ENCODE measurements at places on chromosomes 7 and 10.

DNA sequence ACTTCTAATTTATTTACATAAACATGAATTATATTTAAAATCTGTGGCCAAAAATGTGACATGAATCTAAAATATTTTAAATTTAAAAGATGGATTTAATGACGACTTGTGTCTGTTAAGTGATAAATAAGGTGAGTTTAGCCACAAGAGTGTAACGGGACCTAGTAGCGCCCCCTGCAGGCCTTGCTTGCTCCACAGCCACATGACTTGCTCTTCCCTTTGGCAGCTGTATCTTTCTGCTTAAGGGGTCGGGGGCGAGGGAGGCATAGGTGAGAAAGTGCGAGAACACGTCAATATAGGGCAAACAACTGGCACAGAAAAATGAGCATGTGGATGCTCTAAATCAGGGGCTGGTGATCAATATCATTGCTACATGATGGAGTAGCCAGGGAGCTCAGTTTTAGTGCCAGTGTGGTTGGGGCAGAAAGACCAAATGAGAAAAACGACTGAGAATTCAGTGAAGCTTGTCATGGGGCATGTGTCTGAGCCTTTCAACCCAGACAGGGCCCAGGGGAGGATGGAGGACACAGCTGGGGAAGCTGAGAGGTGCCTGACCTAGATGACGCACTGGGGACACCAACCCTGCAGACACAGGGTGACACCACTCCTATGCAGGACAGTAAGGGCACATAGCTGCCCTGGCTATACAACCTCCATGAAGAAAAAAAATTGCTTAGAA, 49.8 kb downstream of the PAXIP1 start:
- DNase-seq: peak; percentile 19

GRCh38 chr10:21534604-21535493, 817 bp downstream of the MLLT10 start:
- peak; percentile 53 for DNase-seq

DNA sequence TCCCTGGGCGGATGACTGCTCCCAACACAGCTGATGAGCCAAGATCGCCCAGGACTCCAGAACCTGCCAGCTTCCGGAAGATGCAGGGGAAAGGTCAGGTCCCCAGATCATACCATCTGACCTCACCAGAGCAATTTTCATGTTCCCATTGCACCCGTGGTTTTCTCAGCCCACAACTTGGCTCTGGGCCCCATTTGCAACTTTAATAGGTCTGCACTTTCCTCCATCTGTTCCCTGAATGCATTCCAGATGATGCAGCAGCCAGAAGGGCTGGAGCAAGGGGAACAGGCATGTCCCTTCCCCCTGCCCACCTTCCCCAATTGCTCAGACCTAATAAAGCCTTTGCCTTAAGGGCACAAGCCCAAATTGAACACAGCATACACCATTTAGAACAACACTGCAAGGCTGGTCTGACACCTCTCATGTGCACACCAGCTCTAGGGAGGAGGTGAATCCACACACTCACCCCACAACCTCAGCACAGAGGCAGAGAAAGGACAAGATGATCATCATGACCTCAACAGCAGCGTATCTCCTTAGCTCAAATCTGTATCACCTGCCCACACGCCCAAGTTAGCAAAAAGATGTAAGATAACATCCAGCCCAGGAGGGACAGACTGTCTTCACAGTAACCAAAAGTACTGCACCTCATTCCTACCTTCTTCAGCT, 87.5 kb downstream of the PLXNA4 start:
- no peak for DNase-seq

DNA sequence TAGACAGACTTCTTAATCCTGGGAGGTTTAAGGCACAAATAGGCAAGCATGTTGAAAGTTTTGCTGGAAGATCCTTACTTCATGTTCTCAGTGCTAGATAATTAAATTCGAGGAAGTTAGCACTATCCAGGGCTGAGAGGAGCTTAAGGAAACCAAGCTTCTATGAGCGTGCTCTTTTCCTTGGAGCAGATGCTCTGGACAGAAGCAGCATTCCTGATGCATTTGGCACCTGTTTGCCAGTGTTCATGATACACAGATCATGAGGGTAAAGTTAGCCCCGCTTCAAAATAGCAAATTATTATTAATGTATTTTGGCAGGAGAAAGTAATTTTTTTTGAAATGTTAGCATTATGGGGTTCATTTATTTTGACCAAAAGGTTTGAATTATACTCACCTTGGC, 9.4 kb downstream of the HDAC9 start:
- no peak for DNase-seq

DNA sequence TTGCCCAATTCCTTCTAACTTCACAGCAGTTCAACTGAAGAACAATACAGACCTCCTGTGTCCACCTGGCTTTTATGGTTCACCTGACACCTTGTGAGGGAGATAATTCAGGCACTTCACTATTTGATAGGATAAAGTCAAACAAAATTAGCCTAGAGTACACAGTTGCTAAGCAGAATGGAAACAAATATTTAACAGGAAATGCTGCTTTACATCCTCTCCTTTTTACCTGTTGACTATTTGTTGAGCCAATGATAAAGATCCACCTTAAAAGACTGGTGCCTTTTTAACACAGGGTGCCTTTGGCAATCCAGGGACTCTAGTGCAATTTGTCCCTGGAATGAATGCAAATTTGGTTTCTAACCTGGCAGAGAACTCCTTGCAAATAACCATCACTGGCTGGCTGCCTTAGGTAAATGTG, 39.8 kb downstream of the ITPRID1 start:
- no peak for DNase-seq

GRCh38 chr10:61529208-61529607, 76.0 kb upstream of the TMEM26 start:
- DNase-seq: peak; percentile 9

- DNase-seq: no peak
Measured at GRCh38 chr10:68462536-68462935, 9.2 kb downstream of the DNA2 start.

GRCh38 chr7:49091519-49091918, 167.2 kb downstream of the CDC14C start:
- no peak for DNase-seq

- DNase-seq: no peak
Measured at GRCh38 chr10:97376413-97376812, 24.7 kb downstream of the RRP12 start.

GRCh38 chr10:104321226-104321625, 17.0 kb downstream of the ITPRIP start:
- no peak for DNase-seq

DNA sequence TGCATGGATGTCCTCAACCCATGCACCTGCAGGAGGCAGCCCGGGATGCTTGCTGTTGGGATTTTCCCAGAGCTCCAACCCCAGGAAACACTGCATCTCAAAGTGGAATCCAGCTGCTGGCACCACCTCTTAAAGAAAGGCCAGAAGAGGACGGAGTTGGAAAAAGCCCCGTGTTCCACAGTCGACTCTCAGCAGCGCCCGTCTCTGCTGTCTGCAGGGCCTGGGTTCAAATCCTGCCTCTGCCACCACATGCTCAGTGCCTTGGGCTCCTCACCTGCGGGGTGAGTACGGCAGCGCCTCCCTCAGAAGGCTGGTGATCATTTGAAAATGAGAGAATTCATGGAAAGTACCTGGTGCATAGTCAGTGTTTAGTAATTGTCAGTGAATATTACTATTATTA, 65.6 kb upstream of the ZNF716 start:
- DNase-seq: no peak

DNA sequence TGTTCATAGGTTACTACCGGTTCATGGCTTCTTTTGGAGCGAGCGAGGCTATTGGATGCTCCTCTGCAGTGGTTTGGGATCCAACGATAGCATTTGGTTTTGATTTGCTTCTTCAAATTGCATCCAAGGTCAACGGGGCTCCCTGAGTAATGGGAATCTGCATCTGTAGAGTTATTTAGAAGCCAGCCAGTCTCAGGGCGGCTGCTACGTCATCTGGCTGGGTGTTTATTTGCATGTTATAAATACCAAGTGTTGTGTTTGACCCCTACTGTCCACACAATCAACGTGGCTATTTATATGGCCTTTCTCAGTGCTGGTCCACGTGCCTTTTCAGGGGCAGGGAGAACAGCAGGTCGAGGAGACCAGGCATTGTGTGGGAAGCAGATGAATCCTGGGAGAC, 137.7 kb downstream of the PRPF18 start:
- DNase-seq: no peak

- DNase-seq: no peak
Measured at GRCh38 chr7:137488038-137488437, 144.5 kb upstream of the PTN start.

- DNase-seq: peak; percentile 100
Measured at GRCh38 chr7:130356121-130356875, 11.7 kb downstream of the CPA5 start.

GRCh38 chr7:100894860-100895700, 608 bp downstream of the ACHE start:
- DNase-seq: no peak

GRCh38 chr7:24902276-24902675, 77.7 kb downstream of the OSBPL3 start:
- DNase-seq: peak; percentile 27

GRCh38 chr7:134865001-134865845, 85.8 kb downstream of the CALD1 start:
- DNase-seq: peak; percentile 42

GRCh38 chr7:100682991-100683658, 9.6 kb downstream of the GNB2 start:
- no peak for DNase-seq

DNA sequence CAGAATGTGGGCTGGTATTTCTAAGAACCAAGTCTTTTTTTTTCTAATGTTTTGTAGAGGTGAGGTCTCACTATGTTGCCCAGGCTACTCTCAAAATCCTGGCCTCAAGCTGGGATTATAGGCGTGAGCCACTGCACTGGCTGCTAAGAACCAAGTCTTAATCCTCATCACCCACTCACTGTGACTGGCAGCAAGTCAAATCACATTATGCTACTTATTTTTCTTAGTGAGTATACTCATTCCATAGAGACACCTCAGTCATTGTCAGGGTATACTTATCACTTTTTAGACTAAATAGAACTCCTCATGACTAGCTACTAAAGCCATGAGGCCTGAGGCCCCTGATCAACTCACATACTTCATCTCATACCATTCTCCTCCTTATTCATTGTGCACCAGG, 116.1 kb downstream of the STRA8 start:
- DNase-seq: peak; percentile 45

DNA sequence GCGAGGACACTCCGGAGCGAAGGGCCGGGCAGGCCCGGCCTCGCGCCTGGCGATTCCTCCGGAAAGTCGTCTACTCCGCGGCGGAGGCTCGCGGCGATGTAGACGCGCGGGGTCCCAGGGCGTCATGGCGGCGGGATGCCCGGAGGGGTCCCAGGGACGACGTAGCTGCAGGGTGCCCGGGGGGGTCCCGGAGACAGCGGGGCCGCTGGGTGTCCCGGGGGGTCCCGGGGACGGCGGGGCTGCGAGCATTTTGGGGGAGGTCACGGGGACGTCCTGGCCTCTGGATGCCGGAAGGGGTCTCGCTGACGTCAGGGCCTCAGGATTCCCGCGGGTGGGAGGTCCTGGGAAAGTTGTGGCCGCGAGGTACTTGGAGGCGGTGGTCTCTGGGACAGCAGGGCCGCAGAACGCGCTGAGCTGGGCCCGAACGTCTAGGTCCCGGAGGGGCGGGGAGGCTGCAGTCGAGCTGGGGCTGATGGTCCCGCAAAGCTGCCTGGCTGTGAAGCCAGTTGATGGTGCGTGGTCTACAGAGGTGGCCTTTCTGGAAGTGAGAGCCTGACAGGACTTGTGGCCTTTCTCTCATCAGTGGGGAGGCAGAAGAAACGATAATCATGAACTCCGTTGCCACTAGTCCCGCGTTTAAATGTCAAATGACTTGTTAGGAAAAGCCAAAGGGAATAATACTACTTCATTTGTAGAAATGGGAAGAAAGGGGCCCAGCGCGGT, 637 bp downstream of the HSPA14 start:
- peak; percentile 24 for DNase-seq

DNA sequence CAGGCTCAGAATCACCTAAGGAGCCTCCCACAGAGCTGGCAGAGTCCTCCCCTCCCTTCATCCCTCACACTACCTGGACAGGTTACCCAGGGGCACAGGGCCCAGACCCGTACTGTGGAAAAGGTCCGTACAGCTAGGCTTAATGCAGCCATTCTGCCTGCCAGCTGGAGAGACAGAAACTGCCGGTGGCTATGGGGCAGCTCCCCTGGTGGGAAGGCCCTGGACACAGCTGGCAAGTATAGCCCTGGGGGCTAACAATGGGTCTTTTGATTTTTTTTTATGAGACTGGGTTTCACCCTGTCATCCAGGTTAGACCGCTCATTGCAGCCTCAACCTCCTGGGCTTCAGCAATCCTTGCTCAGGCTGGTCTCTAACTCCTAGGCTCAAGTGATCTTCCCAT, 68.3 kb downstream of the GNA12 start:
- no peak for DNase-seq

GRCh38 chr7:36707898-36708297, 16.4 kb downstream of the AOAH start:
- DNase-seq: no peak

- peak; percentile 98 for DNase-seq
Measured at GRCh38 chr7:40468891-40469864, 334.4 kb downstream of the SUGCT start.

GRCh38 chr7:32062150-32062549, 8.1 kb downstream of the PDE1C start:
- no peak for DNase-seq

DNA sequence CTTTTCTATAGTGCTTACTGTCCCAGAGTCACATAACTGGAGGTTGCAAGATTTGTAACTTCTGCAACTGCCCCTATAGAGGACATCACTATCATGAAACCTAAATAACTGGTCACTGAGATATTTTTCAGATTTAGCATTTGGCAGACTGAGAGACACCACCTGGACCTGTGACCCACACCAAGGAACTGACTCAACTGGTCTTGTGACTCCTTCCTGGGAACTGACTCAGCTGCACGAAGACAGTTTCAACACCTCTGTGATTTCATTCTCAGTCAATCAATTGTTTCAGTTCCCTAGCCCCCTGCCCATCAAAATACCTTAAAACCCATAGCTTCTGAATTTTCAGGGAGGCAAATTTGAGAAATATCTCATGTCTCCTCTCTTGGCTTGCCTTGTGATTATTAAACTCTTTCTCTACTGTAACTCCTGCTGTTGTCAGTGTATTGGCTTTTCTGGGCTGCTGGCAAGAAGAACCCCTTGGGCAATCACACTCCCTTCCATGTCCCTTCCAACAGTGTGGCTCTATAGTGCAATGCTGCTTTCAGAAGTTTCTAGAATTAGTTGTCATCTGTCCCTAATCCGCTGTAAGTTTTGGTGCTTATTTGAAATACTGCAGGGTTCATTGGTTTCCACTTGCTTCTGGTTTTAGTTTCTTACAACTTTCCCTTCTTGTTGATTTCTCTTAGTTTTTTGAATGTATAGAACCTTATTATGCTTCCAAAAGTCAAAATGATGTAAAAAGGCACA, 127.8 kb upstream of the ADCY1 start:
- DNase-seq: no peak

DNA sequence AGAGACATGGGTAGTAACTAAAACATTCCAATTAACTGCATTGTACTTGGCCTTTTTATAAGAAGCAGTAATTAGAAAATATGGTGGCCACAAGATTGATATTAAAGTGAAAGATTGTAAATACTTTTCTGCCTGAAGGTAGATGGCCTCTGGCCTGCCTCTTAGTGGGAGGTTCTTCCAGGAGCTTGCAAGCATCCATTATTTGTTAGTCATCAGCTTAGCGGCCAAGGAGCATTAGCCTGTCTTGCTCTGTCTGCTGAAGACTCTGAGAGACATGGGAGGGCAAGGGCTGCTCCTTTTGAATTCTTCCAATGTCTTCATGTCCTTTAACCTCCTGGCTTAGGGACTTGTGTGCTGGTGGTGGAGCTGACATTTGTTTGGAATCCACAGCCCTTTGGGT, 80.4 kb downstream of the TCF7L2 start:
- peak; percentile 49 for DNase-seq
